ENCODE measurements at places on chromosomes 7 and 10.

- no peak for DNase-seq
Observed at GRCh38 chr10:17255512-17255911, 27.5 kb downstream of the VIM start.

DNA sequence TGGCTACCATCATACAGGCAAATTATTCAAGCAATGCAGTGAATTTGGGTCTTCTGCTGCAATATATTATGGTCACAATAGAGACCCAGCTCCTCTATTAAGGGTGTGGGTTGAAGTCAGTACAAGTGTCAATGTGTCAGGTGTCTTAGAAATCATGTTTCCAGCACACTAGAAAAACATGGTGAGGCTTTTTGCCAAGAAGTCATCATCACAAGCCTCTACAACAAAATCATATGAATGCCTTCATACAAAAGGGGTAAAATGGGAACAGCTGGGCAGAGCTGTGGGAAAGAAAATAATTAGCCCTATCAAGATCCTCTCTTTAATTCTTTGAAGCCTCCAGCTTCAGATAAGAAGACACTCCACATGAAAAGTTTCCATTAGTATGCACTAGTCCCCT is 37.2 kb downstream of the FAM13C start:
- no peak for DNase-seq

- no peak for DNase-seq
Observed at GRCh38 chr7:80231707-80232106, 97.1 kb downstream of the GNAI1 start.

DNA sequence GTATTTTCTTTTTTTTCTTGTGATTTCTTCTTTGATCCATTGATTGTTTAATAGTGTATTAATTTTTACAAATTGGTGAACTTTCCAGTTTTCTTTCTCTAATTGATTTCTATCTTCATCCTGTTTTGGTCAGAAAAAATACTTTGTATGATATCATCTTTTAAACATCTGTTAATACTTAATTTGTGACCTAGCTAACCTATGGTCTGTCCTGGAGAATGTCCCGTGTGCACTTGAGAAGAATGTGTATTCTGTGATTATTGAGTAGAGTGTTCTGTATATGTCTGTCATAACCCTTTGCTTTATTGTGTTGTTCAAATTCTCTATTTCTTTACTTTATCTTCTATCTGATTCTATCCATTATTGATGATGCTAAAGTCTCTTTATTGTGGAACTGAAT is 65.8 kb upstream of the ZEB1 start:
- no peak for DNase-seq

- no peak for DNase-seq
Observed at GRCh38 chr7:112398534-112398933, 51.7 kb upstream of the IFRD1 start.

- DNase-seq = no peak
Observed at GRCh38 chr10:74307061-74307651, 156.1 kb downstream of the ADK start.

DNA sequence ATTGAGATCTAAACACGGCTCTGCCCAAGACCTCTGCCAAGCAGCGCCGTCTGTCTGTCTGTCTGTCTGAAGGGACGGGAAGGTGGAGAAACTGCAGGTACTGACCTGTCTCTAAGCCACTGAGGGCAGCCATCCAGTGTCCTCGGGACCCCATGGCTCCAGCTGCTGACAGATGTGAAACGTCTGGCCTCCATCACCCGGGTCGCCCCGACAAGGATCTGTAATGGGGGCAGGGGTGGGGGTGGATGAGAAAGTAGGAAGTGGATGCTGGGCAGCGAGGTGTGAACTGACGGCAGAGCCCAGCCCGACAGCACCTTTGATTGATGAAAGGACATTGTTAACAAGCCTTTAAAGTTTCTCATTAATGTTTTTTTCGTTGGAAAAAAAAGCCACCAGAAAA is 193.1 kb downstream of the EBF3 start:
- DNase-seq = no peak

GRCh38 chr10:104084482-104085142 is 1.1 kb downstream of the COL17A1 start:
- DNase-seq = no peak

DNA sequence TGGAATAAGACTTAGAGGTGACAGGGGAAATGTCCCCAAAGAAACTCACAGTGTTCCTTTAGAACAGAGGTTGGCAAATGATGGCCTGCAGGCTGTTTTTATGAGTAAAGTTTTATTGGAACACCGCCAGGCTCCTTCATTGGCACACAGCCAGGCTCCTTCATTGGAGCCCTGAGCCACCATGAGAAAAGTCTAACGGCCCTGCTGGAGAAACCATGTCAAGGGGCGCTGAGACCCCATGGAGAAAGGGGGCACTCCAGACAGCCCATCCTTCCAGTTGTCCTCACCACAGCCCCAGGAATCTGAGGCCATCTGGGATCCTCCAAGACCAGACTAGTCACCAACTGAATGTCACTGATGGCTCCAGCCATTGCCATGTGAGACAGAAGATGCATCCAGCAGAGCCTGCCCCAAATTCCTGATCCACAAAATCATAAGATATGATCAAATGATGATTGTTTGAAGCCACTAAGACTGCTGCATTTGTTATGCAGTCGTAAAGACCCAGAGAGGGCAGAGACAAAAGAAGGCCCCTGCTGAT is 88.2 kb upstream of the GPR26 start:
- DNase-seq = no peak

- DNase-seq = no peak
Observed at GRCh38 chr10:117186832-117187615, 10.3 kb upstream of the KCNK18 start.

DNA sequence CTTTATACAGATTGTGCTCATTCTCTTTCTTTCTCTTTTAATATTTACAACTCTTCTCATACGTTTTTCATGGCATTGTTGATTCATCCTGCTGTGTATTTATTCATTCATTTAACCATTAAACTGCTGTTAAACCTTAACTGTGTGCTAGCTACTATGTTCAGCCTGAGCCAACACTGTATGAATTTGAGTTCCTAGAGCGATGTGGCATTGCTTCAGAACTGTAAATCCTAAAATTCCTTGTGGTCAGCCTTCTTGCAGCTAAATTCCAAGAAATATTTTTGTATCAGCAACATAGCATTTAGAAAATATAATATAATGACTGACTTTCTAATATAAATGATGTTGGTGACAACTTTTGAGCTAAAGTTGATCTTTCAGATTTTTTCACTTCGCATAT is 184.7 kb upstream of the FZD1 start:
- DNase-seq = no peak

- no peak for DNase-seq
Observed at GRCh38 chr10:133346413-133346812, 760 bp upstream of the PRAP1 start.

DNA sequence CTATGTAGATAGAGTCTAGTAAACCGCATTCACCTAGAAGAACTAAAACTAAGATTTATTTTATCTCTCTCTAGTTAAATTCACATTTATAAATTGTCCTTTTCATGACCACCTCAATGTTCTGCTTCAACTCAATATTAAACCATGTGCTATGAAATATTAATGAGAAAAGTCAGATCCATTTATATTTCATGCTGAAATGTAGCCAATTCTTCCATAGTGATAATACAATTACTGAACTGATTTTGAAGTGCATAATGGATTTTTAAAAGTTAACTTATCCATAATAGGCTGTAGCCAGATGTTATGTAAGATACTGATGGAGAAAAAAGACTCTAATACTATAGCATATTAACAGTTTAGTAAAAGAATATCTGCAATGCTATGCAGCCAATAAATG is 479.7 kb upstream of the PCDH15 start:
- no peak for DNase-seq

- no peak for DNase-seq
Observed at GRCh38 chr7:4734587-4735345, 40.7 kb upstream of the AP5Z1 start.

- DNase-seq = no peak
Observed at GRCh38 chr7:42453931-42454361, 216.9 kb upstream of the GLI3 start.

GRCh38 chr7:100516135-100516812 is 22.7 kb upstream of the AGFG2 start:
- DNase-seq = peak; percentile 87

- peak; percentile 65 for DNase-seq
Observed at GRCh38 chr10:113681533-113682470, 2.1 kb downstream of the CASP7 start.

DNA sequence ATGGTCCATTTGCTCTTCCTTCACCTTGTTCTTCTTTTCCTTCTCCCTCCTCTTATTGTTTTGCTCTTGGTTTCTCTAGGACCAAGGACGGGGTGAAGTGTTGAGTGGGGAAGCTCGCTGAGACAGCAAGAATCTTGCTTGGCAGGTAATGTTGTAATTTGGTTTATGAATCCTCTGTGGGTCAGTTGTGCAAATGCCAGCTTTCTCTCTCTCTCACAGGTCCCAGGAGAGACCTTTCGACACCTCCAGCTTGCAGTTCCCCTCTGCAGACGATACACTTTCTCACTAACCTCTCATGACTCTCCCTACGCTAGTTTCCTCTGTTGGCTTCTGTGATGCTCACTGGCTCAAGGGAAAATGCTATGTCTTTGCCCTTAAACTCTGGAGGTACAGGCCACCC is 77.0 kb downstream of the FRMD4A start:
- no peak for DNase-seq

DNA sequence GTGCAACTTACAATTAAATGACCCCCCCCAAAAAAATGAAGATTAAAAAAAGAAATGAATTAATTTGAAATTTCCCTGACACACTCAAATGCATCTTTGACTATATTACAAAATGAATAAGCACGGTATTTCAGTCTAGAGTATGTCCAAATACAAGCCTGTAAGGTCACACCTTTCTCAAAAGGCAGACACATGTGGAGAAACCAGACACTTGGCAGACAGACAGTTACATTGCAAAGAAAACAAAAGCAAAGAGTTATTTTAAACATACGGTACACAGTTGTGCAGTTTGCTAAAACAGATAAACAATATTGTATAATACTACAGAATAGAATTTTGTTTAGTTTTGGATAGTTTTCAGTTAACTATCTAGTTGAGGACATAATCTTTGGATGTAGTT is 153.0 kb downstream of the ATE1 start:
- DNase-seq = no peak

GRCh38 chr7:102434039-102434486 is 688 bp downstream of the ORAI2 start:
- no peak for DNase-seq

DNA sequence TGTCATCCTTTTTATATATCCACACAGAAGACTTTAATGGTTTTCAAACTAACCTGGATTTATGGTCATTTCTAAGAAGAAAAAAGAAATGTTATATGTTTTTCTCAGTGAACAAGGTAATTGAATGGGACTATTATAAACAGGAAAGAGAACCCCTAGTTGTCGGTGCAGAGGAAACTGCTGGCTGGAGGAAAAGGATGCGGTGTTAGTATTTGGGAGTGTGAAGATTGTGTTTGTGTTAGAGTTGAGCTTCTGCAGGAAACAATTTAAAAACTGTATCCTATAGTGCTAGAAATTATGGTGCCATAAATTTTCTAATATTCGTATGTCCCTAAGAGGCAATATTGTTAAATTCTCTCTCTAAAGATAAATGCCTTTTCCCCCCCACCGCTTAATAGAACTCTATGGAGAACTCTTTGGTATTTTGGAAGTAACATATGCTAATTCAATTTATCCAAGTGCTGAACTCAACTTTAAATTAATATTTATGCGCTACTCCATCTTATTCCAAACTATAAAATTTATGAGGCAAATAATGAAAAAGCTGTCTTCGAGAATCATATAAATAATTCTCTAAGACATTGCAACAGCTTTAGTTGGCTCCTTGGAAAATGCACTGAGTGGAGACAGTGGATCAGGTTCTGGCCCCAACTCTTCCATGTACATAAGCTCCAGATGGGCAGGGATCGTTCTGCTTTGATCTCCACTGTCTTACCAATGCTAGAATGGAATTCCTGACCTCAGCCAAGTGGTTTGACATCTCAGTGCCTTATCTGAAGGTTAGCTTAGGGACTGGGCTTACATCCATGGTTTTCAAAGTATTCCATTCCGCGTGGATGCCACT is 5.6 kb downstream of the BZW2 start:
- DNase-seq = no peak

DNA sequence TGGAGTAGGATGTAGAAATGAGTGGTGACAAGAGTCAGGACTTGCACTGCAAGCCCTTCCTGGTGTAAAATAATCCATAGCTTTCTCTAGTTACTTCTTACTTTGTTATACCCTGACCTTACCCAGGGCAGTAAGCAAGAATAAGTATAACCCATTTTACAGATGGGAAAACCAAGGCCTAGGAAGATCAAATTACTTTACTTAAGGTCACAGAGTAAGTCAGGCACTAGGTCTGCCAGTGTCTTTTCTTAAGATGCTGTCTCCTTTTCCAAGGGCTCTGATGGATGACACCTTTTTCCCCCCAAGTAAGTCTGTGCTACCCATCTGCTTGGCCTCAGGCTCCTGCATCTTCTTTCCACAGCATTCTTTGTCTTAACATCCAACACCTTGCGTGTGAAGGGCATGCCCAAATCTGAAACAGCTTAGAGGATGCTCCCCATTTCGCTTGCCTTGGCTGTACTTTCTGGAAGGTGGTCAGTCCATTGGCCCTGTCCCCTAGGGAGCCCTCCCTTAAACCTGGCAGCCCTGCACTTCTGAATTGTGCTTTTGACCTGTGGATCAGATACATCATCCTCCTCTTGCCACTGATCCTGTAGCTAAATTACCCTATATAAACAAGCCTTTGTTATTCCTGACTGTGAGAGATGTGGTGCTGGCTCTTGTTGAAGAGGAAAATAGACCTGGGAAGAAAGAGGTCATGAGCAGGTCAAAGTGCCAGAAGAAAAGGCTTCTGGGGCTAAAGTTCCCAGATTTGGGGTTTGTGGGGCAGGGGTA is 168.6 kb downstream of the LRMDA start:
- no peak for DNase-seq

- DNase-seq = no peak
Observed at GRCh38 chr7:46072722-46073121, 151.7 kb upstream of the IGFBP3 start.

DNA sequence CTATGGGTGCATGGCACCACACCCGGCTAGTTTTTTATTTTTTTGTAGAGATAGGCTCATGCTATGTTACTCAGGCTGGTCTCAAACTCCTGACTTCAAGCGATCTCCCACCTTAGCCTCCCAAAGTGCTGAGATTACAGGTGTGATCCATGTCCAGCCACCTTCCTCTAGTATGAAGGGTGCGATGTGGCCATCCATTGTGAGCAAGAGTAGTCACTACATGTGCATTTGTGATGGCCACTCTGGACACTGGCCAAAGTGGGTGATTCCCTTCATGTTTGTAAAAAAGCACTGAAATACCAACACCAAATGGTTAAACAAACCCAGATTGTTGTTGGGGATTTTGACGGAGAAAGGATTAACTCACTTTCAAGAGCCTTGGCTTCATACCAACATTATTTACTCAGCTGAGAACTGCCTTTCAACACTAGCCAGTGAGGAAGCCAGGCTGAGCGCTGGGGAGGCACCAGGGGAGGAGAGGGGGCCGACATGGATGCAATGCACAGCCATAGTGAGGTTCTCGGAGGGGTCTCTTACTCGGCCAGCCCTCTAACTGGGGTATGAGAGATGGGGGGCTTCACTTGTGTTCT is 198.1 kb upstream of the LYZL2 start:
- DNase-seq = no peak

GRCh38 chr7:74280985-74281384 is 8.2 kb upstream of the CLIP2 start:
- DNase-seq = no peak

DNA sequence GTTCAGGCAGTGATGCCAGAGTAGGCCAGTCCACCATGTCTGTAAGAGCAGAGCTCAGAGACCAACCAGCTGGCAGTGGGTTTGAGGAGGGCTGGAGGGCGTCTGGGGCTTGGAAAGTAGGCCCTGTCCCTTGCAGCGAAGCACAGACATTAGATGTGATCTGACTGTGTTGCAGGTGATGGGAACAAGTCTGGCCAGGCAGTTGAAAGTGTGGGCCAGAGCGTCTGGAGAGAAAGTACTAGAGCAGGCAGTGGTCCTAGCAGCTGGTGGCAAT is 53.3 kb downstream of the CHN2 start:
- DNase-seq = no peak

All from T-helper 2 cell (primary cell).